ENCODE measurements at places on chromosomes 3 and 15. TPM values are rescaled to one million over a fixed set of nuclear protein-coding genes. Genes with fewer than 3 reads are reported as not detected.

- peaks cover 51% of the 10 kb centered on the region for H3K27me3 ChIP-seq
- H3K4me1 ChIP-seq: peaks cover 14% of the 10 kb centered on the region
- no peaks in the 10 kb centered on the region for H3K36me3 ChIP-seq
- H3K4me3 ChIP-seq: no peak overlapping the region
- H3K27ac ChIP-seq: no peak overlapping the region
- DNase-seq: no peak
These were observed 83.9 kb downstream of the LRRK1 start for GRCh38 chr15:101003081-101003480.

- peaks cover 10% of the 10 kb centered on the region for H3K4me1 ChIP-seq
- no peak overlapping the region for H3K4me3 ChIP-seq
- peaks cover 4% of the 10 kb centered on the region for H3K27me3 ChIP-seq
- no peak overlapping the region for H3K27ac ChIP-seq
These were observed 62.2 kb downstream of the ABHD5 start for GRCh38 chr3:43752905-43753304.

ARL8B gene
- 38.2 TPM for total RNA-seq

DNA sequence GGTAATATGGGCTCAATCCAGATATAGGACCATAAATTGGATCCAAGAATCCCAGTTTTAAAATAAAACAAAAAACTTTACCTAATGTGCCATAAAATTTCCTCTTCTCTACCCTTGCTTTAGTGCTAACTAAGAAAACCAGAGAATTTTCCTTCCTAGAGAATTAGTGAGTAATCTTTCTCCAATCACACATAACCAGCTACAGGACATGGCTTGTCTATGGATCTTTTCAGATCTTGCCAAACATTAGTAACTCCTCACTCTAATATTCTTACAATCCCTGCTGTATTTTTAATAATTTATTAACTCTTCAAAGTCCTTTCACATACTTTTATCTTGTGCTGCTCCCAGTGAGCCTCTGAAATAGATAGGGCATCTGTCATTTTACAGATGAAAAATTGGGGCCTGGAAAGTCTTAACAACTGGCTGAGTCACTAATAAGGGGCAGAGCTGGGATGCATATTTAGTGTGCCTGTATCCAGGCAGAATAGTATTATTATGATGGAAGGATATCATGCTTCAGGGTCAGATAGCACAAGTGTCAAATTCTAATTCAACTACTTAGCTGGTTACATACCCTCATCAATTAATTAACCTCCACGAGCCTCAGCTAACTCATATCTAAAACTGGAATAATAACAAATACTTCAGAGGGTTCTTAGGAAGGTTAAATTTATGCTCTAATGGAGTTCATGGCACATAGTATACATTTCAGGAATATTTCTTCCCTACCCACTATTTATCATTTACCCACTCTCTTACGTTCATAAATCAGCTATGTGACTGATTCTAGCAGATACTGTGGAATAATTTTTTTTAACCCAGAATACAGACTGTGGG, 5.6 kb downstream of the ZBED2 start:
- no peak overlapping the region for H3K27ac ChIP-seq
- H3K27me3 ChIP-seq: no peaks in the 10 kb centered on the region
- peaks cover 64% of the 10 kb centered on the region for H3K4me1 ChIP-seq
- peaks cover 89% of the 10 kb centered on the region for H3K36me3 ChIP-seq
- no peak overlapping the region for H3K4me3 ChIP-seq

P2RY14 gene
- total RNA-seq: 1.4 TPM

SLC25A36 gene
- 44.8 TPM for total RNA-seq

- DNase-seq: no peak
- H3K27ac ChIP-seq: no peak overlapping the region
- H3K36me3 ChIP-seq: no peaks in the 10 kb centered on the region
- H3K4me3 ChIP-seq: no peak overlapping the region
- H3K27me3 ChIP-seq: no peaks in the 10 kb centered on the region
- H3K4me1 ChIP-seq: no peaks in the 10 kb centered on the region
These were observed 713.6 kb downstream of the NSUN3 start for GRCh38 chr3:94776401-94776915.

SH2D7 gene
- total RNA-seq: not detected

PEX5L gene
- 0.70 TPM for total RNA-seq

ACTC1 gene
- not detected for total RNA-seq

ZPLD1 gene
- not detected for total RNA-seq

PPP2R3A gene
- 0.03 TPM for total RNA-seq

DNA sequence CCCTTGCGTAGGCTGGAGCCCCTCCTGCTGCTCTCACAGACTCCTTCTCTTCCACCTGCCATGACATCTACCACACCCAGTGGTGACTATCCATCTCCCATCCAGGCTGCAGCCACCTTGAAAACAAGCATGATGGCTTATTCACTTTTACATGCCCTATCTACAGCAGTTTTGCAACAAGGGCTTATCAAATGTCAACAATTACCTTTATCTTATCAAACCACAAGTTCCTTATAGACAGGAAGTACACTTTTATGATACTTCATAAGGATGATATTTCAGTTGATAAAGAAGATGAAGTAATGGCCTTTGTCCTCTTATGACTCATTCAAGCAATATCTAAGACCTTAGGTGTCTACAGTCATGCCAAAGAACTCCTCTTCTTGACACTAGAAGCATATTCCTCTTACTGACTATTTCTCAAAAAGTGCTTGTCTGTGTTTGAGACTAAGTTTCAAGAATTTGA, 125.3 kb upstream of the SPRED1 start:
- peaks cover under 1% of the 10 kb centered on the region for H3K36me3 ChIP-seq
- H3K4me3 ChIP-seq: no peak overlapping the region
- H3K27ac ChIP-seq: no peak overlapping the region
- H3K4me1 ChIP-seq: peaks cover 12% of the 10 kb centered on the region
- no peak for DNase-seq
- peaks cover 36% of the 10 kb centered on the region for H3K27me3 ChIP-seq

DNA sequence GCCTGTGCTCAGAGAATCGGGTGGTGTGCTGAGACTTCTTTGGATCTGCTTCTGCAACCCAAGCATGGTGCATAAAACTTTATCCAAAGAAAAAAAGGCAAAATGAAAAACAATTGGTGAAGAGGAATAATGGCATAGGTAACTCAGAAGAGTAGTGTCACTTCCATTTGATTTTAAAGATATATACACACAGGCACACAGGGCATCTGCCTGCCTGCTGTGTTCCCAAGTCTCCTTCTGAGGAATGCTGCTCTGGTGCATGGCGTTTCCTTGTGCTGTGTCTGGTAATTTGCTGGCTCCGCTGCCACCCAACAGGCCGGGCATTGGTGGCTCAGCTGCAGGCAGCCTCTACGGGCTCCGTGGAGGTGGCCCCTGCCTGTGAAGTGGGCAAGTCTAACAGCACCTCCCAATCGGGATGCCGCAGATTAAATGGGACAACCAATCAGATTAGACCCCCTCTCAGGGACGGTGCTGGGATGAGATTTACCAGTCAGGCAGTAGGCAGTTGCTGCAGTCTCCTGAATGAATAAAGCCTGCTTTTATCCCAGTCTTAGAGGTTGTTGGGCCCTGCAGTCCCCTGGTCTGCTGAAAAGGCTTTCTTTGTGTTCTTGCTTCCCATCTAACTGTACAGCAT, 253.7 kb upstream of the RASGRP1 start:
- H3K4me3 ChIP-seq: no peak overlapping the region
- no peaks in the 10 kb centered on the region for H3K27me3 ChIP-seq
- H3K36me3 ChIP-seq: no peaks in the 10 kb centered on the region

GRCh38 chr3:196974661-196975060, 6.0 kb upstream of the PIGZ start:
- H3K36me3 ChIP-seq: no peaks in the 10 kb centered on the region
- DNase-seq: no peak
- H3K27ac ChIP-seq: no peak overlapping the region
- peaks cover 11% of the 10 kb centered on the region for H3K27me3 ChIP-seq
- peaks cover 11% of the 10 kb centered on the region for H3K4me1 ChIP-seq

DNA sequence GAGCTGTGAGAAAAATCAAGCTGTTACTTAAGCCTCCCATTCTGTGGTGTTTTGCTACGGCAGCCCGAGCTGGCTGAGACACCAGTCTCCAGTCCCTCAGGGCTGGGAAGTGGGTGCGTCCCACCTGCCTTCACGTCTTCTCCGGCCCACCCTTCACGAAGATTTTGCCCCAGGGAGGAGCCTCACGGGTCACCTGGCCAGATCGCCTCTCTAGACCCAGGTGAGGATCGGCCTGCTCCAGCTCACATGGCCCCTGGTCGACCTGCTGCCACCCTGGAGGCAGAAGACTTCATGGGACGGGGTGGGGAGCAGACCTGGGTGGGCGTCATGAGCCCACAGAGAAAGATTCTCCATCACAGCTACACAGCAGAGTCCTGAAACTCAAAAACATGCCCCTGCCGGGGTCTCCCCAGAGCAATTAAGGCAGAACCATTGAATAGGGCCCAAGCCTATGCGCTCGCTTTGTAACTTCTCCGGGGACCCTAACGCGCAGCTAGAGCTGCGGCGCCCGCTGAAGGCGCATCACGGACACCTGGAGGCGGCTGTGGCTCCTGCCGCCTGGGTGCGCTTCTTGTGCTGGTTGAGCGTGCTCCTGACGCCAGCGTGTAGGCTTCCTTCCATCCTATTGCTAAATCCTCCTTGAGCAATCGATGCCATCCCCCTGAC, 92.6 kb upstream of the ALDH1A3 start:
- peaks cover 2% of the 10 kb centered on the region for H3K27me3 ChIP-seq
- H3K4me1 ChIP-seq: no peaks in the 10 kb centered on the region
- H3K4me3 ChIP-seq: no peak overlapping the region

GRCh38 chr3:107368654-107369398, 8.4 kb upstream of the CCDC54 start:
- H3K27ac ChIP-seq: no peak overlapping the region
- H3K27me3 ChIP-seq: peaks cover 15% of the 10 kb centered on the region
- H3K36me3 ChIP-seq: no peaks in the 10 kb centered on the region

HRH1 gene
- 1.0 TPM for total RNA-seq

DNA sequence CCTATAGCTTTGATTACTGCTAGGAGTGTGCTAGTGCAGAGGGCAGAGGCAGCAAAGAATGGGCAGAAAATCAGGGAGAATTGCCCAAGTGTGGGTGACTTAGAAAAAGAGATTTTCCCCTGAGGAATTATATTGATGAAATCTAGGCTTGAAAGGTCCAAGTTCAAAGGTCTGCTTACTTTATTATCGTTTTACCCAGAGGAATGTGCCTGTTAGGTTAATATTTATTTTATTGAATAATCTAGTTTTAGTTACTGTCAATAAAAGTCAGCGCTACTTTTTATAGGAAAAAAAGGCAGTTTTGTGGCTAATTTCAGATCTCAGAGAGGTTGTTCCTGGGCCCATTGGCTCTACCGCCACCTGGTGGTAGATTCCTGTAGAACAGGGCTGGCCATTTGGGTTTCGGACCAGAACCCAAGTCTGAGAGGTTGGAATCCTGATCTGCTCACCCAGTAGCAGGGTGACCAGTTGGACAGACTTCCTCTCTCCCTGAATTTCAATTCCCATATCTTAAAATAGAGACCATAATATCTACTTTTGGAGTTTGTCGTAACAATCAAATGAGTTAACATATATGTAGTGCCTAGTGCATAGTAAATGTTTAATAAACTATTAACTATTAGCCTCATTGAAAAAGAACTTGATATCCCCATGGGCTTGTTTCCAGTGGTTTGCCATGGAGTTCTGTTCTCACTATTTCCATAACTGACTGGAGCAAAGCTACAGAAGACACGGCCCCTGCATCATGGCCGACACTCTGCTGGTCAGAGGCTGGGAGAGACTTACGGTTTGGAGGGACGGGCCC, 62.7 kb upstream of the ZNF148 start:
- no peaks in the 10 kb centered on the region for H3K36me3 ChIP-seq
- H3K4me1 ChIP-seq: peaks cover 9% of the 10 kb centered on the region
- H3K4me3 ChIP-seq: no peak overlapping the region
- H3K27me3 ChIP-seq: no peaks in the 10 kb centered on the region

GRCh38 chr15:73369154-73369694, 466 bp upstream of the HCN4 start:
- peaks cover 5% of the 10 kb centered on the region for H3K4me1 ChIP-seq
- DNase-seq: no peak
- no peak overlapping the region for H3K4me3 ChIP-seq
- no peaks in the 10 kb centered on the region for H3K36me3 ChIP-seq
- H3K27me3 ChIP-seq: peaks cover 60% of the 10 kb centered on the region
- no peak overlapping the region for H3K27ac ChIP-seq

DNA sequence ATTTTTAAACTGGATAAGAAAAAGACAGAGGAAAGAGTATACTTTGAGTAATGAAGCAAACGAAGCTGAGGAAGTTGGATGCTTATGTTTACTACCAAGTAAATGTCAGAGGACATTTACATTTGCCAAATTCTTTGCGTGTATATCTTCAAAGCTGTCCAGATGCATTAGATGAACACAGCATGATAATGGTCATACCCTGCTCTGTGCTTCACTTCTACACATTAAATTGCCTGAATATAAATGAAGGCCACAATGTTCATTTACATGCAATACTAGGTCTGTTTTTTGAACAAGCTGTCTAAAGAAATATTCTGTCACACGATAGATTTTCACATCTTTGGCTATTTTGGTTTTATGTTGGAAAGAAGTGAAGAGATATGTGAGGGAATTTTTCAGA, 405.8 kb upstream of the ADAMTS9 start:
- H3K27me3 ChIP-seq: no peaks in the 10 kb centered on the region
- H3K4me3 ChIP-seq: no peak overlapping the region
- H3K36me3 ChIP-seq: no peaks in the 10 kb centered on the region
- H3K4me1 ChIP-seq: no peaks in the 10 kb centered on the region

DNA sequence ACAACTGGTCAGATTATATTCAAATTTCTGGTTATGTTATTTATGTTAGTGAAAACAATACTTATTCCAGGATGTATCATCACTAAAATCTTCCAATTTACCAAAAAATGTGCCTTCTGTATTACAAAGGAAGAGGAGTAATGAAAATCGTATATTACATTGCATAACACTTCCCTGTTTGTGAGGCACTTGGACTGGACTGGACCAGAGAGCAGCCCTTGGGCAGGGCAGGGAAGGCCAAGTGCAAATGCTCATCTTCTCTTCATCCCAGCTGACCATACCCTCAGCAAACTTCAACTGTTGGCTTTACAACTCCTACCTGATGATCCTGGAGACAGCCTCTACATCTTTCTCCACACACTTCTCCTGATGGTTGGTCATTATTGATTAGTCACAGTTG, 285.7 kb upstream of the MME start:
- no peaks in the 10 kb centered on the region for H3K27me3 ChIP-seq
- H3K36me3 ChIP-seq: no peaks in the 10 kb centered on the region
- H3K27ac ChIP-seq: no peak overlapping the region

ACSBG1 gene
- not detected for total RNA-seq

SYNM gene
- 5.7 TPM for total RNA-seq

MST1 gene
- 12.4 TPM for total RNA-seq

CLDN16 gene
- not detected for total RNA-seq

PLS1 gene
- 3.6 TPM for total RNA-seq

GRCh38 chr15:34986326-34986725, 1.8 kb downstream of the ZNF770 start:
- H3K4me1 ChIP-seq: peaks cover 47% of the 10 kb centered on the region
- peak overlapping the region; percentile 96 for H3K27ac ChIP-seq
- H3K36me3 ChIP-seq: peaks cover 49% of the 10 kb centered on the region
- H3K27me3 ChIP-seq: peaks cover 1% of the 10 kb centered on the region
- DNase-seq: no peak
- peak overlapping the region; percentile 97 for H3K4me3 ChIP-seq

GRCh38 chr3:87634426-87634825, 358.0 kb upstream of the POU1F1 start:
- DNase-seq: no peak
- no peaks in the 10 kb centered on the region for H3K36me3 ChIP-seq
- no peaks in the 10 kb centered on the region for H3K4me1 ChIP-seq
- H3K27me3 ChIP-seq: no peaks in the 10 kb centered on the region

HTD2 gene
- 6.3 TPM for total RNA-seq

FBLN2 gene
- total RNA-seq: not detected

ATP2B2 gene
- not detected for total RNA-seq

- H3K4me3 ChIP-seq: no peak overlapping the region
- no peaks in the 10 kb centered on the region for H3K36me3 ChIP-seq
- H3K27ac ChIP-seq: no peak overlapping the region
- H3K4me1 ChIP-seq: no peaks in the 10 kb centered on the region
- no peaks in the 10 kb centered on the region for H3K27me3 ChIP-seq
These were observed 178.9 kb downstream of the KCNMB2 start for GRCh38 chr3:178714925-178715832.

Data from activated CD4-positive, alpha-beta memory T cell treated with anti-CD3 and anti-CD28 coated beads, Interleukin-2, amount 10 ng/mL, durations not matched to agents 7 days and 5 days (primary cell).